ENCODE measurements at places on chromosomes 6 and 20.

DNA sequence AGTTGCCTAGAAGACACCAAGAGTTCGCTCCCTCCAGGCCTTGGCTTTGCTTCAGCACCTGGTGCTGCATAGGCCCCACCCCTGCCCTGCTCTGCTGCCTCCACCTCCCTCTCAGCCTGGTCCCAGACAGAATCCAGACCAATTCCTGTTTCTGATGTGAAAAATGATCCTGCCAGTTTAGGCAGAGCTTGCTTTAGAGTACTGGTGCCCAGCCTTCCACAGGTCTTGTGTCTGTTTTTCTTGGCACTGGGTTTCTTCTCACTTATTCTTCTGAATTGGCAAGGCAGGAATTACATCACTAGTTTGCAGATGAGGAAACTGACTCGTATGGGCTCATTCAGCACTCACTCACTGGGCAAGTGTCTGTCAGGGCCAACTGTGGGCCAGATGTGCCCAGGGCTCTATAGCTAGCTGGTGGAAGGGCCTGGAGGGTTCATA lies 53.0 kb downstream of the HLA-A start:
- no peak for DNase-seq

DNA sequence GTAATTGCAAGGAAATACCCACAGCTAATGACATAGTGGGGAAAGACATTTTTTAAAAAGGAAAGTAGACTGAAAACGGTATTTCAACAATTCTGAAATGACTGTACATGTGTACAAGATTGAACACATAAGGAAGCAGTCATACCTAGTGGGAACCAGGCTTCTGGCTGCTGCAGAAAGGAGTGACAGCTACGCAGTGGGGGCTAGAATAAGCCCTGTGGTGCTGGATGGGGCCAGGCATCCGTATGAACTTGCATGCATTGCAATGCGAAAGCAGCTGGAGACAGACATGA lies 54.9 kb upstream of the GPR31 start:
- DNase-seq = no peak

GRCh38 chr6:73388800-73389512 lies 5.7 kb upstream of the DDX43 start:
- DNase-seq = no peak

GRCh38 chr6:11288065-11288464 lies 55.6 kb upstream of the NEDD9 start:
- DNase-seq = no peak

GRCh38 chr6:14571746-14572145 lies 454.2 kb downstream of the CD83 start:
- no peak for DNase-seq

All from cortex of kidney (tissue), 1 donor.